ENCODE measurements at places on chromosomes 13 and 19. TPM values are rescaled to one million over a fixed set of nuclear protein-coding genes. Genes with fewer than 3 reads are reported as not detected.
A peak's percentile ranks its signal among the peaks of the same experiment; 100 is the strongest.

GRCh38 chr13:43119206-43119605 lies 95.8 kb downstream of the DNAJC15 start:
- H3K27me3 ChIP-seq = no peaks in the 10 kb centered on the region
- H3K36me3 ChIP-seq = no peaks in the 10 kb centered on the region
- no peak overlapping the region for H3K27ac ChIP-seq
- no peak for DNase-seq
- no peak overlapping the region for H3K4me3 ChIP-seq
- no peaks in the 10 kb centered on the region for H3K4me1 ChIP-seq

The MYCBP2 gene
- 69.7 TPM for total RNA-seq

DNA sequence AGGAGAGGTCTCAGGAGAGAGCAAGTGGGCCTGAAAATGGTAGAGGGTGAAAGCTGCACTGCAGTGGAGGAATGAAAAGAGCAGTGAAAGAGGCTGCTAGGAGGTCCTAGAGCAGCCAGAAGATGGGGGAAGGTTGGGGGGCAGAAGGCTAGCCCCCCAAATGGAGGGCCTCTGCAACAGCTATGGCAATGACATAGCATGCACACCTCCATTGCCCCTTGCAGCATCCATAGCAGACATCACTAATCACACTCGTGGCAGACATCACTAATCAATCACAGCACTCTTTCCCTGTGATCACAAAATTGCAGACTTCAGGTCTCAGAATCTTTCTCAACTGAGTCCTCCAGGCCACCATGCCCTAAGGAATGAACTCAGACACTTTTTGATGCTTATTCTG lies 21.9 kb downstream of the CCL25 start:
- no peaks in the 10 kb centered on the region for H3K4me1 ChIP-seq
- H3K36me3 ChIP-seq = no peaks in the 10 kb centered on the region
- no peak overlapping the region for H3K4me3 ChIP-seq
- no peak for DNase-seq

GRCh38 chr13:46817095-46817494 lies 20.1 kb upstream of the ESD start:
- no peaks in the 10 kb centered on the region for H3K27me3 ChIP-seq
- no peak overlapping the region for H3K4me3 ChIP-seq
- H3K27ac ChIP-seq = no peak overlapping the region

DNA sequence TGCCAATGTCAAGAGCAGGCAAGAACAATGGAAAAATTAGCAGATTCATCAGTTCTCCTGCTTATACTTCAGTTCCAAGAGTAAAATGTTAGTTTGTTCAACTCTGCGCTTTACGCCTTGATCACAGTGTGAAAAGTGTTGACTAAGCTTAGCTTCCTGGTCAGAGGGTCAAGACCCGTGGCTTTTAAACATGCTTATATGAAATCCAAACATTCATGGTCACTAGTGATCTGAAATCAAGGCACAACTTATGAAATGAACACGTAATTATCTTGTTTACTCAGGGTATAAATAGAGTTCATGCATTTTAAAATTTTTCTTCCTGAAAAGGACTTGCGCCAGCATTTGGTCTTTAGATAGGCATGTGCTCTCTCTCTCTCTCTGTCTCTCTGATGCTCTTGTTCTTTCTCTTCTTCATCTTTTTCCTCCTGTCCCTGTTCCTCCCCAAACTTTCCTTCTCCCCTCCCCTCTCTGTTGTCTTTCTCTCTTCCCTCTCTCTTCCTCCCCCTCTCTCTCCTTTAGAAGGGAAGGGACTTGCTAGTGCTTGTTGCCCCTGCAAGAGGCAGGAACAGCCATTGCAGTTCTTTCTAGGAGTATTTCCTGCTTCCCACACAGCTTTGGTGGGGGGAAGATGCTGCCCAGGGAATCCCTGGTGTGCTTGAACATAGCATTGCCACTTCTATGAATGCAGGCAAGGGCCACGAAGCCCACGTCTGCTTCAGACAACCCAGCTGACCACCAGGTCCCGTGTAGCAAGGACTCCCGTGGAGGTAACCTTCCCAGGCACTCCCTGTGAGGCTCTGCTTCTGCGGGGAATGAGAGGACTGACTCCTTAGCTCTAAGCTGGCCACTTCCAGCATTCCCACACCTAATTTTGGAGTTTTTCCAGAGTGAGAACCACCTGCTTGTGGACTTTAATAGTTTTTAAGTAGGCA lies 7.1 kb upstream of the ZNF536 start:
- H3K27ac ChIP-seq = no peak overlapping the region
- no peaks in the 10 kb centered on the region for H3K27me3 ChIP-seq

GRCh38 chr19:19342086-19343015 lies 21.7 kb downstream of the MAU2 start:
- H3K4me3 ChIP-seq = no peak overlapping the region
- H3K27ac ChIP-seq = no peak overlapping the region
- peak; percentile 48 for DNase-seq
- no peaks in the 10 kb centered on the region for H3K4me1 ChIP-seq

- no peak overlapping the region for H3K27ac ChIP-seq
- H3K4me3 ChIP-seq = no peak overlapping the region
- H3K36me3 ChIP-seq = no peaks in the 10 kb centered on the region
- H3K27me3 ChIP-seq = no peaks in the 10 kb centered on the region
- H3K4me1 ChIP-seq = no peaks in the 10 kb centered on the region
Observed at GRCh38 chr13:31764556-31764955, 25.2 kb downstream of the RXFP2 start.

GRCh38 chr13:52450793-52451116 lies 321 bp upstream of the VPS36 start:
- peak overlapping the region; percentile 94 for H3K27ac ChIP-seq
- no peak for DNase-seq
- H3K4me3 ChIP-seq = peak overlapping the region; percentile 86
- no peaks in the 10 kb centered on the region for H3K27me3 ChIP-seq
- no peaks in the 10 kb centered on the region for H3K4me1 ChIP-seq

- no peaks in the 10 kb centered on the region for H3K36me3 ChIP-seq
- no peak for DNase-seq
- H3K27me3 ChIP-seq = no peaks in the 10 kb centered on the region
- no peak overlapping the region for H3K4me3 ChIP-seq
- H3K4me1 ChIP-seq = no peaks in the 10 kb centered on the region
- H3K27ac ChIP-seq = no peak overlapping the region
Observed at GRCh38 chr13:110030394-110030928, 244.1 kb upstream of the IRS2 start.

DNA sequence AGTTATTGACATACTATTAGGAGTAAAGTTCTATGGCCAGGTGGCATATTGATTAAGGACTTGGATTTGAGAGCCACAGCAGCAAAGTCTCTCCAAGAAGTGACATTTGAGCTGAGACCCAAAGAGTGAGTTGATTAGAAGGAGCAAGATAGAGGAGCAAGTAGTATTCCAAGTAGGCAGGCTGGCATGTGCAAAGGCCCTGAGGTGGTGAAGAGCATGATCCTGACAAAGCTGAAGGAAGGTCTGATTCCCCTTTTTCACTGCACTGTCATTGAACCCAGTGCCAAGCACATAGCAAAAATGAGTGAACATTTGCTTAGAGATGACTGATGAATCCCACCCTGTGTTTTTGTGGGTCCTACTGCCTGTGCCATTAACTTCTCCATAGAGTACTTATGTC lies 4.7 kb downstream of the ZNF543 start:
- H3K36me3 ChIP-seq = no peaks in the 10 kb centered on the region
- no peak overlapping the region for H3K4me3 ChIP-seq

GRCh38 chr19:17394891-17395415 lies 957 bp upstream of the CCDC194 start:
- no peaks in the 10 kb centered on the region for H3K36me3 ChIP-seq
- H3K27ac ChIP-seq = no peak overlapping the region
- no peaks in the 10 kb centered on the region for H3K27me3 ChIP-seq
- H3K4me3 ChIP-seq = no peak overlapping the region
- H3K4me1 ChIP-seq = no peaks in the 10 kb centered on the region

- no peak overlapping the region for H3K27ac ChIP-seq
- H3K4me1 ChIP-seq = no peaks in the 10 kb centered on the region
- H3K4me3 ChIP-seq = no peak overlapping the region
- H3K36me3 ChIP-seq = no peaks in the 10 kb centered on the region
Observed at GRCh38 chr19:13859361-13859880, 17.5 kb upstream of the NANOS3 start.

The GPR4 gene
- total RNA-seq = 5.6 TPM

The TEX101 gene
- total RNA-seq = not detected

GRCh38 chr19:35731779-35732405 lies 10.4 kb downstream of the IGFLR1 start:
- no peaks in the 10 kb centered on the region for H3K27me3 ChIP-seq
- no peak overlapping the region for H3K4me3 ChIP-seq
- no peak for DNase-seq
- H3K36me3 ChIP-seq = no peaks in the 10 kb centered on the region
- no peak overlapping the region for H3K27ac ChIP-seq

DNA sequence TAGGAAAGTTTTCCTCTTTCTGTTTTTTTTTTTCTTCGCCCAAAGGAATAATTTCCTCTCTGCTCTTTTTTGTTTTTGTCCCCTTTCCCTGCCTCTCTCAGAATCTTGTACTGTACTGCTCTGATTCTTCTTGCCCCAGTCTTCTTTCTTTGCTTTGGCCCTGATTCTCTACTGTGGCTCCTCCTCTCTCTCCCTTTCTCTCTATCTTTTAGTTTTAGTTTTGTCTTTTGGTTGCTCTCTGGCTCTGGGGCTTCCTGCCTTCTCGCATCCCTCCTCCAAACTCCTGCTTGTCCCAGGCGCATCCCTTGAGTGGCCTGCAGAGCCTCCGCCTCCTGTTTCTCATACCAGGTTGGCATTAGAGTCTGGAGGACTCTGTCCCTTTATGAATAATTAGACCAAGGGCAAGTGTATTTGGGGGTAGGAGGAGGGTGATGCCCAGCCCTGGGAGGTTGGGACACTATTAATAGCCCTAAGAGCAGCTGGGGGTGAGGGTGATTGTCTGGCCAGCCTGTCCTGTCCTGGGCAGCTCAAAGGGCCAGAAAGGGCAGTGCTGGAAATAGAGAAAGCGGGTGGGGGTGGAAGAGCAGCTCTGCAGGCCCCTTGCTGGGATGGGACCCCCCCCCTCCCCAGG lies 39.1 kb downstream of the LYL1 start:
- DNase-seq = no peak
- H3K27ac ChIP-seq = peak overlapping the region; percentile 100
- peaks cover 45% of the 10 kb centered on the region for H3K4me1 ChIP-seq
- H3K36me3 ChIP-seq = no peaks in the 10 kb centered on the region
- no peak overlapping the region for H3K4me3 ChIP-seq
- no peaks in the 10 kb centered on the region for H3K27me3 ChIP-seq

GRCh38 chr13:109646423-109646822 lies 140.0 kb downstream of the IRS2 start:
- no peaks in the 10 kb centered on the region for H3K27me3 ChIP-seq
- no peak overlapping the region for H3K27ac ChIP-seq
- H3K36me3 ChIP-seq = no peaks in the 10 kb centered on the region
- no peak for DNase-seq
- H3K4me1 ChIP-seq = no peaks in the 10 kb centered on the region
- H3K4me3 ChIP-seq = no peak overlapping the region

GRCh38 chr13:30108913-30109237 lies 198.5 kb downstream of the KATNAL1 start:
- no peak overlapping the region for H3K4me3 ChIP-seq
- H3K27ac ChIP-seq = no peak overlapping the region
- no peaks in the 10 kb centered on the region for H3K27me3 ChIP-seq
- no peak for DNase-seq

- H3K4me1 ChIP-seq = no peaks in the 10 kb centered on the region
- no peak for DNase-seq
- no peak overlapping the region for H3K4me3 ChIP-seq
- no peak overlapping the region for H3K27ac ChIP-seq
- H3K27me3 ChIP-seq = no peaks in the 10 kb centered on the region
Observed at GRCh38 chr19:32138416-32138815, 207.0 kb upstream of the ZNF507 start.

The LYPD5 gene
- total RNA-seq = 1.9 TPM

The CEACAM1 gene
- 12.2 TPM for total RNA-seq

The VMAC gene
- total RNA-seq = 2.6 TPM

GRCh38 chr19:43380008-43380407 lies 26.5 kb downstream of the CD177 start:
- H3K27me3 ChIP-seq = no peaks in the 10 kb centered on the region
- no peak overlapping the region for H3K4me3 ChIP-seq
- no peak overlapping the region for H3K27ac ChIP-seq
- H3K4me1 ChIP-seq = no peaks in the 10 kb centered on the region

DNA sequence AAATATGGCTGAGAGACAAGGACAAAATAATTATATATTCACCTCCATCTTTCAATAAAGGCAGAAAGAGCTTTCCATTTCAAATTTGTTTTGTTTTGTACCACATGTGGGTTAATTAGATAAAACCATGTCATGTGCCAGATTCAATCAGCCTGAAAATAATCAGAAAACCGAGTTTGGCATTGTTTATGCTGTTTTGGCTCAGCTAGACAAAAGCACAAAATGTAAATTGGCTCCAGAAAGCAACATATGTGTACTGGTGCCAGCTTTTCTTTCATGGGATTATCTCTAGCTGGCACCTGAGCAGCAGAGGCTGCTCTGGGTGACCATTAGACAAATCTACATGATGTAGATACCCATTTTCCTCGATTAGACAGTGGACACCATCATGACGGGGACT lies 9.2 kb upstream of the DNAJC15 start:
- no peak overlapping the region for H3K4me3 ChIP-seq
- no peaks in the 10 kb centered on the region for H3K27me3 ChIP-seq
- H3K27ac ChIP-seq = no peak overlapping the region
- no peaks in the 10 kb centered on the region for H3K4me1 ChIP-seq

GRCh38 chr19:4028334-4029246 lies 21.1 kb downstream of the PIAS4 start:
- H3K27ac ChIP-seq = no peak overlapping the region
- H3K36me3 ChIP-seq = no peaks in the 10 kb centered on the region
- no peak overlapping the region for H3K4me3 ChIP-seq
- no peak for DNase-seq

The ZNF506 gene
- total RNA-seq = 53.5 TPM

The ZNF587B gene
- total RNA-seq = 30.6 TPM

DNA sequence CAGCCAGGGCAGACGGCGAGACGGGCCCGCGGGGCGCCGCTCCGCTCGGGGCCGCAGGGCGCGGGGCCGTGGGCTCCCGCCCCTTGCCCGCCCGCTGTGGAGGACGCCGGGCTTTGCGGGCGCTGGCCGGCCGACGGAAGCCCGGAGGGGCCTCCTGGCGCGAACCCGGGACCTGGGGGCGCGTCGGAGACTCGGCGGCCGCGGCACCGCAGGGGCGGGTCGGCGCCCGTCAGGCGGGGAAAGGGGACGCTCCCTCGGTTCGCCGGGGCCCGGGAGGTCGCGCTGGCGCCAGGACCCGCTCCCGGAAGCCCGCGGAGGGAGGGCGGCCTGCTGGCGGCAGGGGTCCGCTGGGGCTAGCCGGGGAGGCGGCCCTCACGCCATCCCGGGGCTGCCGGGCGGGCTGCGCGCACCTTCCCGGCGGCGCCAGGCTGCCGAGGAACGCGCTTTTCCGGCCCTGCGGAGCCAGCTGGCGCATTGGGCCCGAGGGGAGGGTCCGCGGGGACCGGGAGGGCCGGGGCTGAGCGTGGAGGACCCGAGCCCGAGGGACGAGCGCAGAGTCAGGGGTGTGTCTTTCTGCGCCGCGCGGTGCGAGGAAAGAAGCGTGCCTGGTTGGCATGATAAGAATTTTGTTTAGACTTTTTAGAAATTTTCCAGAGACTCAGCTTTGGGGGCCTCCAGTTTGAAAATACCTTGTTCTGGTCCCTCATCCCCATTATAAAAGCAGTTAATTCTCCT lies 511 bp downstream of the GARRE1 start:
- no peaks in the 10 kb centered on the region for H3K27me3 ChIP-seq
- no peak for DNase-seq
- peak overlapping the region; percentile 92 for H3K4me3 ChIP-seq

Measured in uterus (tissue), 4 donors.